ENCODE measurements at places on chromosomes 16 and 17.

DNA sequence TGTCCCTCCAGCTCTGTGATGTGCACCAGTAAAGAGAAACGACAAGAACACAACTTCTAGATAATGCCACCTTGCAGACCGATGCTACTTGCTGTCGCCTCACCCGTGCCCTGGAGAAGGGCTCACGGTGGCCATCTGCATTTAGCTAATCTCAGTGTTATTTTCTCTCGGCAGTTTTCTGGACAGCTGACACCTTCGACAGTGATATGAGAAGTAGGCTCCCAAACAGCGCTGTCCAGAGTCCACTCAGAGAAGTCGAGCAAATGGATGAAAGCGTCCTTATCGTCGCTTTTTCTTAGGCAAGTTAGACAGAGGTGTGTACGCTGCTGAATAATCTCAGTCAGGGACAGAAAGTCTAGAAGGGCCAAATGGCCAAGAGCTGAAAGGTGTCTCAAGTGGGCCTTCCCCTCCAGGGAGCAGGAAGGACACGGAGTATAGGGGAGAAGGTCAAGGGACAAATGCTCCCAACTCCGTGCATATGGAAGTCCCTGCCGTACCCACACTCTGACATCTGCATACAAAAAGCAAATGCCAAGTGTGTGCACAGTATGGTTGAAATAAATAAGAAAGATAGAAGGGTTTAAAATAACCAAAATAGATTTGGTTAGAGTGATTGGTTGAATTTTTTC, 42.4 kb upstream of the MYOCD start:
- DNase-seq = no peak

GRCh38 chr17:64382061-64382583, 8.5 kb downstream of the PECAM1 start:
- DNase-seq = no peak

DNA sequence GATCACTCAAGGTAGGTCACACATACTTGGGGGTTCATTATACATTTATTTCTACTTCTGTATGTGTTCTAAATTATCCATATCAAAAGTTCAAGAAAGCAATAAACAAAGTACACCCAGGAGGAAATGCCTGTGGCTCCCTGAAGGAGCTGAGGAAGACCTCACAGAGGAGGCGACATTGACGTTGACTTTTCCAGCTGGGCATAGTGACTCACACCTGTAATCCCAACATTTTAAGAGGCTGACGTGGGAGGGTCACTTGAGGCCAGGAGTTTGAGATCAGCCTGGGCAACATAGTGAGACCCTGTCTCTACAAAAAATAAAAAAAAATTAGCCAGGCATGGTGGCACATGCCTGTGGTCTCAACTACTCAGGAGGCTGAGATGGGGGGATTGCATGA, 16.3 kb downstream of the ITGAD start:
- no peak for DNase-seq

DNA sequence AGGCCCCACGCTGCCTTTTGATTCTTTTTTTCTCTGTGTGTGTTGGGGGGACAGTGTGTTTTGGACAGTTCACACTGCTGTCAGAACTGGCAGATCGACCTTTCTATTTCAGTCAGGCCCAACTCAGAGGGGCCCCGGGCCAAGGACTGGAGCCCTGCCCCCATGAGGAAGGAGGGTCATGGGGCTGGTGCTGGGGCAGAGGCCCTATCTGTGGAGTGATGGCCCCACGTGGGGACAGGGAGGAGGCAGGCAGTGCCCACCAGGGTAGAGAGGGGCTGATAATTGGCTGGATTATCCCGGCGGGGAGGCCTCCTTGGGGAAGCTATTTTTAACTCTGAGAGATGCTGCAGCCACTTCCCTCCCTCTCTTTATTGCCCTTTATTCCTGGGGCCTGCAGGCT, 5.7 kb upstream of the KCNJ12 start:
- no peak for DNase-seq

GRCh38 chr17:71530248-71530647, 590.6 kb upstream of the SOX9 start:
- no peak for DNase-seq

DNA sequence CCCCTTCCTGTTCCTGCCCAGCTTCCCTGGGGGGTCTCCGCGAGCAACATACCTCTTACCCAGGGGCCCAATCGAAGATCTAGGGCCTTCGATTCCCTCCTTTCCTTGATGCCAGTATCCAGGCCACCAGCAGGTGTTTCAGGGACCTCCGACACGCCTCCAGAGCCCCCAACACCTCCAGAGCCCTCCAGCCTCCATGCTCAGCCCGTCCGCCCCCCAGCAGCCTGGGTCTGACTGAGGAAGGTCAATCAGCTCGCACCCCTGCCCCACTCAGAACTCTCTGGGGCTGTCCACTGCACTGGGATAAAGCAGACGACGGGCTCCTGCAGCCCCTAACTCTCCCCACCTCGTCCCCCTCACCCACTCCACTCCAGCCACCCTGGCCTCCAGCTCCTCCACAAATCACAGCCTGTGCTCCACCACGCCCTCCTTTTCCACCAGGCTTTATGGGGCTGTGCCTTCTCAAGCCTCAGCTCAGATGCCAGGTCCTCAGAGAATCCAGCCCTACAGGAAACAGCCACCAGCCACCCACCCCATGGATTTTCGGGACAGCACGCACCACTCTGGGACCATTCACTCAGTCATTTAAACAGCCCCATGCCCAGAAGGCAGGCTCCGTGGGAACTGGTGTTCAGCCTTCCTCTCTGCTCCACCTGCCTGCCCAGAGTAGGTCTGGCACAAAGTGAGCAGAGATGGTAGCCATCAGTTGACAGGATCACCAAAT, 247.1 kb downstream of the RBFOX3 start:
- no peak for DNase-seq

DNA sequence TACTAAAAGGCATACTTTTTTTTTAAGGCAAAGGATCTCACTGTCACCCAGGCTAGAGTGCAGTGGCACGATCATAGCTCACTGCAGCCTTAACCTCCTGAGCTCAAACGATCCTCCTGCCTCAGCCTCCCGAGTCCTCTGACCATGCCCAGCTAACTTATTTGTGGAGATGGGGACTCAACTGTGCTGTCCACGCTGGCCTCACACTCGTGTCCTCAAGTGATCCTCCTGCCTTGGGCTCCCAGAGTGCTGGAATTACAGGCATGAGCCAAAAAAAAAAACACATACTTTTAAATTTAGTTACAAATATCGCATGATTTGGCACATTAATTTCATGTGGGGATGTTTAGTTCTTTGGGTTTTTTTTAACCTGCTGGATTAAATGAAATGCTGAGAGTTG, 207.7 kb upstream of the CHMP6 start:
- no peak for DNase-seq

DNA sequence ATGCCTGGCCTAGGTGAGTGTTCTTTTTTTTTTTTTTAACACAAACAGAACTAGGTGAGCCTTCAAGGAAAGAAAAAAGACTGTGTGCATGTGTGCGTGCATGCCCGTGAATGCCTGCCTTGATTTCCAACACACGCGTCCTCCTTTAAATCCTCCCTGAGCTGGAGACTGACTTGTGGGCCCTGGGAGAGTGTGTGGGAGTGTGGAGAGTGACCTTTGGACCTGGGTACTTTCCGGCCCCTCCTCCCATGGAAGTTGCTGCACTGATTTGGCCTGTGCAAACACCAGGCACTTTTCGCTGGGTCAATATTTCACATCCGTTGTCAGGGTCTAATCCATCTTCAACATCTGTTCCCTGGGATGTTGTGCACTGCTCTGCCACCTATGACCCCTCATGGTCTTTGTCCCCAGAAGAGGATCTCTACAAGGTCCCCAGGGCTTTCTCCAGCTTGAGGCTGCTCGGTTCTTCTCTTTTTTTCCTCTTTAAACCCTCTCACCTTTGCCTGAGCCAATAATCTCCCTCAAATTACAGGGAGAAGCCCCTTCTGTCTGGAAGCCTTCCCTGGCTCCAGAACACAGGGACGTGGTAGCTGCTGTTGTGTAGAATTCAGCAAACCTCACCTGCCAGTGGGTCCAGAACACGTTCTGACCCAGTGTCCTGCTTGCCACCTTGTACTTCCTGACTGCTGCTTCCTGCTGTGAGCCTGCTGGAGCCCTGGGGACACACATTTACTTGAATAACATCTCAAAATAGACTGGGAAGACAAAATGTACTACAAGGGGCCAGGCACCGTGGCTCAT, 20.8 kb upstream of the ATP5MC1 start:
- DNase-seq = no peak

- no peak for DNase-seq
These were observed 38.7 kb upstream of the RHOT1 start for GRCh38 chr17:32103476-32104113.

- peak; percentile 81 for DNase-seq
These were observed 4.3 kb downstream of the VAMP2 start for GRCh38 chr17:8158267-8159031.

DNA sequence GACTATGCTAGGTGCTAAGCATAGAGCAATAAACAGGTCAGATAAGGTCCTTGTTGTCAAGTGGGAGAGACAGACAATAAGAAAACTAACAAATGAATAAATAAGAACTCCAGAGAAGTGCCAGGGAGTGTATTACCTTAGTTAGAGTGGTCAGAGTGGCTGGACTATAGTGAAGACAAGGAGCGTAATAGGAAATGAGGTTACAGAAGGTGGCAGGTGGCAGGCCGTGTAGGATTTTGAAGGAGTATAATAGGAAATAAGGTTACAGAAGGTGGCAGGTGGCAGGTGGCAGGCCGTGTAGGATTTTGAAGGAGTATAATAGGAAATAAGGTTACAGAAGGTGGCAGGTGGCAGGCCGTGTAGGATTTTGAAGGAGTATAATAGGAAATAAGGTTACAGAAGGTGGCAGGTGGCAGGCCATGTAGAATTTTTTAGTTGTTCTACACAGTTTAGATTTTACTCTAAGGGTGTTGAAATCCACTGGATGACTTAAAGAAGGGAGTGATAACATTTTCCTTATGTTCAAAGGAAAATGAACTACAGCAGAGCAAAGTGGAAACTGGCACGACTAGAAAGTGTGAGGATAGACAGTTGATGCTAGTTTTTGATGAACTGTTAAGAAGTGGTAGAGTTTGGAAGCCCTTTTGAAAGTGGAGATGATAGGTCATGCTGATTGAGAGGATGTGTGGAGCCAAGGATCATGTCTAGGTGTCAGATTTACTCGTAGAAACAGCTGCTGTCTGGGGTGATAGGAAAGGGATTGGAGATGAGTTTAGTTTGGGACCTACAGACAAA, 3.6 kb upstream of the KRTAP3-1 start:
- no peak for DNase-seq

DNA sequence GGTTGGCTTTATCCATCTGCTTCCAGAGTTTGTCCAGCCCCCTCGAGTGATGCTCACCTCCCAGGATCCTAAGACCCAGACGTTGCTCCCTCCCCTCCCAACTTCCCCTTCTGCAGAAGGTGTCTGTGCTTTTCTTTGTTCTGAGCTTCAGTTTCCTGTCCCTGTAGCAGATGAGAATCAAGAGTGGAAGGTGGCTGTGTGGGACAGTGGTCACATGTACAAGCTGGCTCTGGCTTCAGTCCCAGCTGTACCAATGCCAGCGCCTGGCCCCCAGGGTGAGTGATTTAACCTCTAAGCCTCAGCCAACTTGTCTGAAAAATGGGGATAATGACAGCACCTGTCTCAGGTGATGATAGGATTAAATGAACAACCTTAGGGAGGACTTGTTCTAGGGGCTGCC, 7.7 kb downstream of the PRR15L start:
- DNase-seq = no peak

DNA sequence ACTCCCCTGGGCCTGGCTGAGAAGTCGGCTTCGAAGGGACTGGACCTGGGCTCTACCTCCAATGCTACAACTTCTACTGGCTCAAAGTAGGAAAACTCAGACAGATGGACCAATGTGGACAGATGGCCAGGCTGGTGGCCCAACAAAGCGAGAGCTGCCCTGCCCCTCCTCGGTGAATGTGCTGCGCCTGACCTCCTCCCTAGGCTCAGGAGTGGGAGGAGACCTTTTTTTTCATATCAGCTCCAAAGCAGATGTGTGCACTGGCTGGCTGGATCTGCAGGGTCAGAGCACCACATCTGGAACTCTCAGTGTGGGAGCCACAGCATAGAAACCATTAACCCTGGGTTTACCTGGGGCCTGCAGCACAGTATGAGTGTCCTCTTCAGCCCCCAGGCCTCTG, 20.8 kb downstream of the ATP6V0D1 start:
- no peak for DNase-seq

DNA sequence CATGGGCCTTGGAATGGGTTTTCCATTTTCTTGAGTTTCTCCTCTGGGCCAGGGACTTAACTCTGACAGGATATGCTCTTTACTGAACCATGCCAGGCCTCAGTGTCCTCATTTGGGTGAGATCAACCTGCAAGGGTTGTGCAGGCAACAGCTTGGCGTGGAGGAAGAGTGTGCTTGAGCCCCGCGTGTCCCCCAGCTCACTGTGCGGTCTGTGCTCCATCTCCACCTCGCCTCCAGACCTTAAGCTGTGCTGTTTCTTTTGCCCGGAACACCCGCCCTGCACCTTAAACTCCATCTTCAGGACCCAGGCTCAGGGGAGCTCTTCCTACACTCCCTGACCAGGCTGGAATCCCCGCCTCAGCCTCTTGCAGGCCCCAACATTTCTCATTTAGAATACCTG, 9.7 kb downstream of the RUSF1 start:
- DNase-seq = no peak

DNA sequence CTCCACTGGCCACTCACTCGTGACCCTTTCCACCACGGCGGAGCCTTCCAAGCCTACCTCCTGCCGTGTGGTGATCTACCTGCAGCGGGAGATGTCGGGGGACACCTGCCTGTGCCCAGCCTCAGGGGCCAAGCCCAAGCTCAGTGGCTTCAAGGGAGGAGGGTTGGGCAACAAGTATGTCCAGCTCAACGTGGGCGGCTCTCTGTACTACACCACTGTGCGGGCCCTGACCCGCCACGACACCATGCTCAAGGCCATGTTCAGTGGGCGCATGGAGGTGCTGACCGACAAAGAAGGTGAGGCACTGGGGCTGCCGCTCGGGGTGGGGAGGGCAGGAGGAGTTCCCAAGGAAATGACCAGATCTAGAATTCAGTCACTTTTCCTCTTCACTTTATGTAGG, 3.9 kb downstream of the TNFAIP1 start:
- no peak for DNase-seq

DNA sequence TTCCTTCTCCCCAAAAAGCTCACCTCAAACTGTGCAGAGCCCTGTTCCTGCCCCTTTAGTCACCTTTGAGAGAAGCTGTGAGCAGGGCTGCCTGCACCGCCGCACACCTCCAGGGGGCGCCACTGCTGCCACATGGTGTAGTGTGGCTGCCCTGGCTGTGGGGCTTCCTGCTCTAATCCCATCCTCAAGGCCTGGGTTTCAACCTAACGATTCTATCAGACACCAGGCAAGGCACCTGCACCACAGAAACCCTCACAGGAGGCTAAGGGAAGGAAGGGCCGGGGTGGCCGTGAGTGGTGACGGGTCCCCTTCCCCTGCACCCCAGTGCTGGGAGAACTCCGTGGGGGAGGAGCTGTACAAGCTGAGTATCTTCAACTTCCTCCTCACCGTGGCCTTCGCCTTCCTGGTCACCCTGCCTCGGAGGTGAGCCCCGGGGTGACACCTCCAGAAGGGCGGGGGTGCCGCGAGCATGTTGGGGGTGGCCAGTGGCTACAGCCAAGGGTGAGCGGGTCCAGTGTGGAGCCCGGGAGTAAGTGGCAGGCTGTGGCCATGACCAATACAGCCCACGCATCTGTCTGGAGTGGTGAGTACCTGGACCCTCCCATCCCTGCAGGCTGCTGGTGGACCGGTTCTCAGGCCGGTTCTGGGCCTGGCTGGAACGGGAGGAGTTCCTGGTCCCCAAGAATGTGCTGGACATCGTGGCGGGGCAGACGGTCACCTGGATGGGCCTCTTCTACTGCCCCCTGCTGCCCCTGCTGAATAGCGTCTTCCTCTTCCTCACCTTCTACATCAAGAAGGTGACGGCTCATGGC, 7.0 kb downstream of the TMC8 start:
- no peak for DNase-seq

- no peak for DNase-seq
These were observed 7.2 kb downstream of the SPNS3 start for GRCh38 chr17:4440690-4441686.

Measured in activated T-cell treated with anti-CD3 and anti-CD28 coated beads for 48 hours (primary cell).